AG09319 (cell line): ENCODE measurements at places on chromosomes 11 and 22.

DNA sequence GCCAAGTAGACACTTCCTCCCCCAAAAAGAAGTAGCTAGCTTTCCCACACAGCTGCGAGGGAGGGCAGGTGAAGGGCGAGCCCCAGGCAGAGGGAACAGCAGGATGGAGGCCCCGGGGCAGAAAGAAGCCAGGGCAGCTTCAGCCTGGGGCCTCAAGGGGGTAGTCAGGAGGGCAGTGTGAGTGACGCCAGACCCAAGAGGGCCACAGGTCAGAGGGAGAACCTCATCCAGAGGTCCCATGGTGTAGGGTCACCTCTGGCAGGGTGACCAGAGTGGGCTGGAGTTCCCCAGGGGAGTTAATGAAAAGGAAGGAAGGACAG is 9.2 kb downstream of the PRR5 start:
- DNase-seq, result no peak

GRCh38 chr11:128704517-128704916 is 10.6 kb downstream of the FLI1 start:
- no peak for DNase-seq

DNA sequence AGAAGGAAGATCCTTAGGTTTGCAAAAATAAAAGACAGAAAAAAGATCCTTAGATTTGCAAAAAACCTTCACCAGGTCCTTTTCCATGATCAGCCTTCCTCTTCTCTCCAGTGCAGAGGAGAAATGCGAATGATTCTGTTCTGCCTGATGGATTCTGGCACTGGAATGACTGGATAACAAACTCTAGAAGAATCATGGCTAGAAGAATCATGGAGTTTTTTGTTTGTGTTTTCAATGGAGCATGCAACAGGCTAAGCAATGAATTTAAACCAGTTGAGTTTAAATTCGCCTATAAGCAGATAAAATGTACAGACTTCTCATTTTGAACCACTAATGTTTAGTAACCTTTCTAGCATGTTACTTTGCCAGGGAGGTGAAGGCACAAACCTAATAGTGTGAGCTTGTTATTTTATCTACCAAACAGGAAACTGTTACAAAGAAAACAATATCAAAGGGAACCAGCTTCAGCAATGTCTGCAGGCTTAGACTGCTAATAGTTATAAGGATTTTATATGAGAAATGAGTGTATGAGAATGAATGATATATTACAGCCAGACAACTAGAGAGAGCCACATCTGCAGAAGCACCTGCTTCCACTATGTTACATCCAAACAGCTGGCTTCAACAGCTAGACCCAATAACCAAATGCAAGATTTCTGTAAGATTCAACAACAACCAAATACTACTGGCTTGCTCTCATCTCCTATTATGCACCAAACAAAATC is 64.7 kb upstream of the APOA1 start:
- no peak for DNase-seq

DNA sequence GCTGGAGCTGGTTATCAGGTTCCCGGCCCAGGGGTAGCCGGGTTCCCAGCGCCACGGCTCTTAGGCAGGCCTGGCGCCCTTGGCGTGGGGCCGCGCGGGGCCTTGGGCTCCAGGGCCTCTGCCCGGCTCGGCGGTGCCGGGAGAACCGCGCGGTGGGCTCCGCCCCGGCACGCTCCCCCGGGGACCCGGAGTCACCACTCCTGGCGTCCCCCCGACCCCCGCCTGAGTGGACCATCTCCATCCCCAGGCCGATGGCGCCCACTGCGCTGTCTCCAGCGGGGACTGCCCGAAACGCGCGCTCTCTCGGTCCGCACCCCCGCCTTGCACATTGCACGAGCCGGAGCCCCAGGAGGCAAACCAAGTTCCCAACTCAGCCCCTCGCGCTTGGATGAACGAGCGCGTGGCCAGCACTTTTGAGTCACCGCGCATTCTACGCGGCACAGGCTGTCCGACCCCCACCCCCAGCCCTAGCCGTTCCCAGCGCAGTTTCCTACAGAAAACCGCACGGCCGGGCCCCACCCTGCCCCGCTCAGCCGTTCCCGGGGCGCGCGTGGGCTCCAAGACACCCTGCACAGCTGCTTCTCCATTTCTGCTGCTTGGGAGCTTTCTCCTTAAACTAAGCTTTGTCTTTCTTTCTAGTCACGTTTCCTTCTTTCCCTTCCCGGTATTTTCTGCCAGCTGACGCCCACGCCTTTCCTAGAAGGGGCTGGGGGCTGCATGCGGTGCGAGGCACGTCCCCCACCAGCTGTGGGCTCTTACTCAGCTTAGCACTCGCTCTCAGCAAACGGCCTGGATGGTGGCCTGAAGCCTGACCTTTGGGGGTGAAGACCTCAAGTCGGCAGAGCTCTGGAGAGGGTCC is 650 bp upstream of the CHID1 start:
- no peak for DNase-seq

DNA sequence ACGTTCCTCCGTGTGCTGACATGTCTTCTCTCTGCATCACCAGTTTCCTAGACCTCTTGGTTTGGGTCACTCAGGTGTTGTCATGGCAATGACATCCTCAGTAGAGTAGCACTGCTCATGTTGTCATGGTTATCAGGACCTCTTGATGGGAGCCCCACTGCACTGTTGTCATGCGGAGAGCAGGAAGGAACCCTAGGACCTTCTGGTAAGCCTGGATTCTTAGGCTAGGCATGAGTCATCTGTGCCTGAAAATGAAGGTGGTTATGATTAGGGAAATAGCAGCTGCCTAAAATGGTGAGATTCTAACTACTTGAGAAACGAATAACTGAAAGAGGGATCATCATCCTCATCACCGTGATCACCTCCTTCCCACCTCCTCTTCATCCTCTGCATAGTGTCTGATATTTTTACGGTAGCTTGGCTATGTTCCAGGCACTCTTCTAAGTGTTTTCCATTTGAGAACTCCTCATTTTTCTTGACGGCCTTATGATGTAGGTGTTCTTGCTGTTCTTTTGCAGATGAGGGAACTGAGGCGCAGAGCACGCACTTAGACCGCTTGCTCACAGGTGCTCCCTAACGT is 858.4 kb downstream of the NTM start:
- DNase-seq, result no peak

DNA sequence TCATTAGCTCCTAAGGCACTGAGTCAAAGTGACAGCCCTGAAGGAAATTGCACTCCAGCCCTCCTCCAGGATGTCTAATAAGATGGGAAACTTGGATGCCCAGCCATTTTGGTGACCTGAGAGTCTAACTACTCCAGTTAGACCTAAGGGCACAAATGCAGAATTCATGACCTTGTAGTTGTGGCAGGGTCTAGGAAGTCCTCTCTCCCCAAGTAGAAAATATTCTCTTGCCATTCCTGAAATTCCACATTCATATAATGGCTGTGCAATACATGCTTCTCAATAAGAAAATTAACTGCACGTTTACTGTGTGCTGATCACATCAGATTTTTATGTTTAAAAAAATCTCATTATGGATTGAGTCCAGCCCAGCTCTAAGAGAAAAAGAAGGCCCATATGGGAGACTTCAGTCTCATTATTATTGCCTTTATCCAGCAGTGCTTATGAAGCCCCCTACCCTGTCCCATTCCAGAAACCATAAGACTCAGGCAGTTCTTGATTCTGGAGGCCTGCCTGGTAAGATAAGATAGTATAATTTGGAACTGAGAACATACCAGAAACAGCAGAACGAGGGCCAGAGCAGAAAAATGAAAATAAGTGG is 133.7 kb upstream of the LDLRAD3 start:
- no peak for DNase-seq

DNA sequence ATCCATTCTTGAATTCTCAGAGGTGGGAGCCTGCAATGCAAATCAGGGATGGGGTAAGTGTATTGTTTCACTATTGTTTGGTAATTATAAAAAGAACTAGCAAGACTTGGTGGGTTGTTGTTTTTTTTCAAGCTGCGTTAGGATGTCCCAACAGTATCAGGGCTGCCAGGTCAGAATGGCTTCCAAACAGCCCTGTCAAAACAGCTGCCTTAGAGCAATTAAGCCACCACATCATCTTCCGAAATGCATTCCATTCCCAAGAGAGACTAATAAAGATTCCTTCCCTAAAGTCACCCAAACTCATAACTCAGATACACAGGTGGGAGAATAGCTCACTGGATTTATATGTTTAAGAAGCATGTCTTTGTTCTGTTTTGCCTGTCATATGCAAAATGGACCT is 23.5 kb downstream of the BBOX1 start:
- DNase-seq, result no peak

DNA sequence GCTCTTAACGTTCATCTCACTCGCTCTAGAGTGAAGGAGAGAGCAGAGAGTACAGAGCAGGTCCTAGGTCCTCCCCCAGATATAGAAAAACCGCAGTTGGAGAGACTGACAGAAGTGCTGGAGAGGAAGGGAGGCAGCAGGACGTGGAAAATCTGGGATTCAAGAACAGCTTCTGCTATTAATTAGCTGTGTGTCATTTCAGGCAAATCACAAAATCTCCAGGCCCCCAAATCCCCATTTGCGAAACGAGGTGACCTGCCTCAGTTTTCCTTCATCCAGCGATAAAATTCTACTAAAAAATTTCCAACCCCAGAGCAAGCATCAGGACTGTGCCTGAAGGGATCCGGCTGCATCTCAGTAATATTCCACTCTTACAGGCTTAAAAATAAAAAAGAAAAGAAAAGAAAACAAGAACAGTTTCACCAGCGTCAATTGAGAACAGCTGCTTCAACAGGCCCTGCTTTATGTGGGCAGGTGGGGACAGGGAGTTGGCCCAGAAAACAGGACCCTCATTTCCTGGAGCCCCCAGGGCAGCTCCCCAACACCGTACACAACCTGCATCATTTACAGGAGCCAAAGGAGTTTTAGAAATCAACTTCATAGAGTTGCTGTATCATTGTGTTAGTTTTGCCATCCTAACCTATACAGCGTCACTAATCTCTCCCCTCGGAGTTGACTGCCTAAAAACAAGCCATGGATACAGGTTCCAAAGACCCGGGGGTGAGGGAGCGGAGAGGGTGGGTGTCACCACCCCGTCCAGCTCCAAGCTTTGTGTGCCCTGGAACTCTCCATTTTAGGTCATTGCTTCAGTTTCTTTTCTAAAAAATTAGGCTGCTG is 2.3 kb upstream of the MALAT1 start:
- DNase-seq, result no peak

GRCh38 chr11:8207080-8208000 is 38.5 kb upstream of the RIC3 start:
- DNase-seq, result no peak

DNA sequence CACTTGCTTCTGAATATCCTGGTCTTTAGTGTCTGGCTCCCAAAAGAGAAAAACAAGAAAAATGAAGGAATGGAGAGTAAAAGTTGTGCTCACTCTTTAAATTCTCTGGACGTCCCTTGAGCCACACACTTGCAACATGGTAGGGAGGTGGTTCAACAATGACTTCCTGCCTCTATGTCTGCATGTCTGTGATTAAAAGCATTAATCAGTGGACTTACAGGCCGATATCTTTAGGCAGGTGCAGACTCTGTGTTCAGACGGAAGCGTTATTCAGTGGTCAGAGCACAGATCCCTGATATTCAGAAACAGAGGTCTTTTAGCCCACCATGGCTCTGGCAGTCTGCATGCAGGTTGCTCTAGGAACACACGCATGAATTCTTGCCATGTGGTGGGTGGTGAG is 1920.0 kb upstream of the RAG2 start:
- no peak for DNase-seq

GRCh38 chr11:7688238-7688826 is 15.0 kb upstream of the CYB5R2 start:
- DNase-seq, result no peak

DNA sequence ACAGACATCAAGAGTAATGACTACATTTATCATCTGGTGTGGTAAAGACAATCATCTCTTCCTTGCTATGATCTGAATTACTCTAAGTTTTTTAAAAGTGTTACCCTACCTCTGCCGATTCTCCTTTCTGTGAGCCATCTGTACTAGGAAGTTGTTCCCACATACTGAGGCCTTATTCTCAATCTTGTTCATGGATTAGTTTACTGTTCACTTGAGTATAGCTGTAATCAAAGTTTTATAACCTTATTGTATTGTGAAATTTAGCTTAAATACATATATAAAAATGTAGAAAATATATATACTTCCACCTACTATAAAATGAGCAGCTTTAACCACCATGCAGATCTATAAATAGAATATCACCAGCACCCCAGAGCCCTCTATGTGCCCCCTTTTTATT is 2.4 kb upstream of the OR8D2 start:
- no peak for DNase-seq

GRCh38 chr11:73649206-73649605 is 2.8 kb downstream of the PLEKHB1 start:
- no peak for DNase-seq

DNA sequence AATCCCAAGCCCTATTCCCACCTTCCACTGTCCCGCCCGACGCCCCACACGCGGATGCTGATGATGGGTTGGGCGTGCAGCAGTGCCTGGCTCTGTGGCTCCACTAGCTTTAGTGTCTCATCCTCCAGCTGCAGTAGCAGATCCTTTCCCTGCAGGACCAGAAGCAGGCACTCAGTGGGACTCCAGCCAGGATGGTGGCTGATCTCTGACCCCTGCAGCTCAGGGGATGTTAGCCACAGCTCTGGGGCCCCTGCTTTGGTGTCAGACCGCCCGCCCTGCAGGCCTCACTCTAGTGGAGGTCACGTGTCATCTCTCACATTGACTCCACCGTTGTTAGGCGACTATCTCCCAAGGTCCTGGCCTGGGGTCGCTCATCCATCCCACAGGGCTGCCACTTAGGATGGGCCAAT is 11.8 kb downstream of the SMPD1 start:
- DNase-seq, result no peak

DNA sequence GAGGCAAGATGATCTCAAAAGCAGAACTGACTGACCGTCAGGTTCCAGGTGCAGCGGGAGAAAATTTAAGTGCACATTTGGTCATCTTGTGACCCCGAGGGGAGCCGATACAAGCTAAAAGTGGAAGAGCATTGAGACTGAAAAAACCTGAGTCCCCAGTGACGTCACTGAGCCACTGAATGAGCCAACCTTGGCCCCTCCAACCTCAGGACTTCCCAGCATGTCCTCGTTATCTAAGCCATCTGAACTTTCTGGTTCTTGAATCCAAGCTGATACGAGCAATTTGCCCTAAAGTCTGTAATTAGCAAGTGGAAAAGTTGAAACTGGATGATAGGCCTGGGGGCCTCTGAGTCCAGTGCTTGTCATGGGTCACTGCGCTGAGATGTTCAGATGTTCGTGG is 51.1 kb upstream of the ISX start:
- DNase-seq, result no peak

- no peak for DNase-seq
Observed at GRCh38 chr11:61545341-61545740, 35.5 kb downstream of the SYT7 start.

DNA sequence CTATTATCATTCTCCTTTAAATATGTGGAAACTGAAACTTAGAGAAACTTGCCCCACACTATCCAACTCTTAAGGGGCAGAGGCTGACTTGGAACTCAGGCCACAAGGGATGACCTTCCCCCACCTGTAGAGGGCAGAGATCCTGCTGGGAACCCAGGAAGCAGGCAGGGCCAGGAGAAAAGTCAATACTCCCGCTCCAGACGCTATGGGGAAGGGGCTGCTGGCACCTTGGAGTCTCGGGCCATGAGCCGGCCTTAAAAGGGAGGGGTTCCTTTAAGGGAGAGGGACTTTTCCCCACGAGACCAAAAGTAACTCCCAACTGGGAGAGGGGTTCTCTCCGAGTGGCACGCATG is 620 bp upstream of the ANO5 start:
- DNase-seq, result no peak

GRCh38 chr11:32963721-32964120 is 52.0 kb upstream of the DEPDC7 start:
- no peak for DNase-seq
